Activated T-cell treated with anti-CD3 and anti-CD28 coated beads for 48 hours (primary cell): ENCODE measurements at places on chromosomes 3 and 15.

DNA sequence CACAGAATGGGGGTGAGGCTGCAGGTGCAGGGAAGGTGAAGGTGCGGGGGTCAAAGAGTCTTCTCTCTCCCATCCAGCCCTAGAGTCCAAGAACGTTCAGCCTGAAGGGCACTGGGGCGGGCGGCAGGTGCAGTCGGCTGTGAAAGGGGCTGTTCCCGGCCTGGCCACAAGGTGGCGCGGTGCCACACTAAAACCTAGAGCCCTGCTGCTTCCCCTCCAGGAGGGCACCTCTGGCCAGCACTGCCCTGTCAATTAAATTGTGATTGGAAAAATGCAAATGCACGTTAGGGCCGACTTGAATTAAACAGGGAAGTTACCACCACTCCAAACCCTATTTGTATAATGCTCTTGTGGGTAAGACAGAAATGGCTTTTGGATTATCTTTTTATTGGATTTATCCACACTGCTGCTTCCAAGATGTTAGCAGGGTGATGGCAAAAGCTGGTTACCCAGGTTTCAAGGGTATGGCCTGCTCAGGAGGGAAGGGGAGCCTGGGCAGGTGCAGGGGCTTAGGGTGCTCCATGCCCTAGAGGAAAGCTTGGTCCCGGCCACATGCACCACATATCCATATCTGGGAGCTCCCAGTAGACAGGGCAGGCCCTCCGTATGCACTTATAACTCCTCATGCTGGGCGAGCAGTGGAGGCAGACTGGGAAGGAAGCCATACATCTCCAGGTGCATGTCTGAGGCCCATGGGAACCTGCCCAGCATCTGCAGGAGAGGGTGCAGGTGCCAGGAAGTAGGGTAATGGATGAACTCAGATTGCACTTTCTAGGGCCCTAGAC lies 119.8 kb downstream of the ADCY5 start:
- peak; percentile 68 for DNase-seq

DNA sequence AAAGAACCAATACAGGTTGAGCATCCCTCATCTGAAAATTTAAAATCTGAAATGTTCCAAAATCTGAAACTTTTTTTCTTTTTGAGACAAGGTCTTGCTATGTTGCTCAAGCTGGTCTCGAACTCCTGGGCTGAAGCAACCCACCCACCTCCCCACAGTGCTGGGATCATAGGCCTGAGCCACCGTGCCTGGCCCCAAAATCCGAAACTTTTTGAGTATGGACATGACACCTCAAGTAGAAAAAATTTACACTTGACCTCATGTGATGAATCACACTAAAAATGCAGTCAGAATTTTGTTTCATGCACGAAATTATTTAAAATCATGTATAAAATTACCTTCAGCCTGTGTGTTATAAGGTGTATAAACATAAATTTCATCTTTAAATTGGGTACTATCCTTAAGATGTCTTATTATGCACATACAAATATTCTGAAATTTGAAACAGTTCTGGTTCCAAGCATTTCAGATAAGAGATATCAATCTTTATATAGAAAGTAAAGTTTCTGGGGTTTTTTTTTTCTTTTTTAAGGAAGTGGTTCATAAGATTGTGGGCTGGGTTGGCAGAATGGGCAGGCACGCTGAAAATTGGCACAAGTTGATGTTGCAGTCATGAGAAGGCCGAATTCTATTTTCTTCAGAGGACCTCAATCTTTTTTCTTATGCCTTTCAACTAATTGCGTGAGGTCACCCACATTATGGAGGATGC lies 72.5 kb downstream of the SPRED1 start:
- DNase-seq = no peak

- DNase-seq = peak; percentile 7
These were observed 23.5 kb upstream of the CLN6 start for GRCh38 chr15:68252925-68253534.

DNA sequence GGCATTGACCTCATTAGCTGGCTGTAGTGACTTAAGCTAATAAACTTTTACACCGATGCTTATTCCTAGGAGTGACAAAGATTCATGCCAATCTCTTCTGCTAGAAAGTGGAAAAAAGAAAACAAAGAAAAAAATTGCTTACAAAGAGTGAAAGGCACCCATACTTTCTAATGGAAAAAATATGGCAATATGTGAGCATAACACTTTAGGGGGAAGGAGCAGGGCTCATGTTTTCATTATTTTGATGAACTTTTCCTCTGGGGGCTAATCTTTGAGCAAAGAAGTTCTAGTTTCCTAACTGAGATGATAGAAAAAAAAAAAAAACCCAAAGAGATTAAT lies 94.8 kb upstream of the THRB start:
- no peak for DNase-seq

DNA sequence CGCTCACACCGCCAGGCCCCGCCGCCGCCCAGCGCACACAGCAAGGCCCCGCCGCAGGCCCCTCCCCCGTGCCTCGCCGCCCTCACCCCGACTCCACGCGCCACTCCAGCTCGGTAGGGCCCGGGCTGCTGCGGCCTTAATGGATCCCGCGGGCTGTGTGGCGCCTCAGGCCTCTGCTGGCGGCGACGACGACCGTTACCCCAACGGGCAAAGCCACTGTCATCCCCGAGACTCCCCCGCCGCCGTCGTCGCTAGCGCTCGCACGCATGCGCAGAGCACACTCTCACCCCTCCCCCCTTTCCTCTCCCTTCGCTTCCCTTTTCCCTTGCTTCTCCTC lies at the start of gene MSL2:
TSS of gene MSL2 (minus strand) at position 272 of the 337 bp plus-strand sequence. CDS start 1,222 bp downstream, outside the sequence.
- no peak for DNase-seq

GRCh38 chr15:69807721-69808120 lies 290.0 kb downstream of the TLE3 start:
- DNase-seq = no peak

DNA sequence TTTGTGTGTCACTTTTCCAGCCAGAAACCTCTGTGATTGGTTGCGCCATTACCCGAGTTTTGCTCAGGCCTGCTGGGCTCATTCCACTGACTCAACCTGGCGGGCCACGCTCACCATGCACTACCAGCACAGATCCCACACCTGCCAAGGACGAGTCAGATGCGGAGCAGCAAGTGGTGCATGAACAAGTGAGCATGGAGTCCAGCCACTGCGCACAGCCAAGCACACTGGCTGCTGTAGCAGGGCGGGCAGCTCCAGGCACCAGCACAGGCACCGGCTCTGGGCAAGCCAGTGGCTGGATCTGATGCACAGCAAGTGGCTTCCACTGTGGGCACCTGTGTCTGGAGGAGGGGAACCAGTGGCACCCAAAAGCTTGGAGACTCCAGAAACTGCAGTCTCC lies 110.4 kb downstream of the CBLB start:
- no peak for DNase-seq

- DNase-seq = no peak
These were observed 635 bp downstream of the CD276 start for GRCh38 chr15:73684581-73685455.

GRCh38 chr3:183262875-183263378 lies 9.9 kb downstream of the B3GNT5 start:
- no peak for DNase-seq

DNA sequence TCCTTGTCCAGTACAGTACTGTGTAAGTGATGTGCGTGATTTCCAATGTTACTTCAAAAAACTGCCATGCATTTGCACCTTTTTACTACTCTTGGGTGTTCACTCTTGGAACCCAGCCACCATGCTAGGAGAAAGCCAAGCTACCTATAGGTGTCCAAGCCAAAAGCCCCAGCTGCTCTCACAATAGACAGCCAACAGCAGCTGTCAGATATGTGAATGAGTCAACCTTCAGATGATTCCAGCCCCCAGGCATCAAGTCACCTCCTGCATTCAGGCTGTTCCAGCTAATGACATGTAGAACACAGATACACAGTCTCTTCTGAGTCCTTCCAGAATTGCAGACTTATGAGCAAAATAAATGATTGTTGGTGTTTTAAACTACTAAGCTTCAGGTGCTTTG lies 417.7 kb upstream of the TGFBR2 start:
- no peak for DNase-seq

DNA sequence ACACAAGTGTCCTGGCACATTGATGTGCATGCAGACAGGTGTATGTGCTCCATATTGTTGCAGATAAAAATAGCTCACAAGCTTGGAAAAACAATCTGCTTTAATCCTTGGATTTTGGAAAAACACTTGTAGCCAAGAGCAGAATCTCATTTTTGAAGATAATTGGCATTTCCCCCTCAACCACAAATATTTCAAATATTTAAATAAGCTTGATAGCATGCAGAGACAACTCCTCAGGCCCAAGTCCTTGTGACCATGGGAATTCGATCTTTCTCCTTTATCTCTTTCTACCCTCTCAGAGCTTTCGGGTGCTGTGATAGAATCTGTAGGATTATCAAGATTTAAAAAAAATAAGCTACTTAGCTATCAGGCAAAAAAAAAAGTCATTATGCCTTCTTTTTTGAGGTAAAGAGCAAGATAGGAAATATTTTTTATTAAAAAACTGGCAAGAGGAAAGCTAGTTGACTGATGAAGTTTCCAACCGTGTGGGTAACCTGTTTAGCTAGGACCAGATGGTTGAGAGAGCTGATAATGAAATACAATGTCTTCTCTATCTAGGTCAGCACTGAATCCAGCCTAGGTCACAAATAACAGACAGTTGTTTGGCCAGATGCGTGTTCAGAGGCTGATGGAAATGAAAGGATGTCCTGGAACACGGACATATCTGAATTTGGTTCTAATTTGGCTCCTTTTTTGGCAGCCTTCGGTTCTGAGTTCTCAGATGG lies 54.9 kb upstream of the SNRK start:
- DNase-seq = no peak

GRCh38 chr3:8501371-8502131 lies at the start of gene LMCD1:
TSS of gene LMCD1 (plus strand) at chr3:8501823. CDS start at chr3:8501939, 116 bp downstream.
- DNase-seq = peak; percentile 79

GRCh38 chr15:39850436-39850835 lies 67.8 kb upstream of the FSIP1 start:
- no peak for DNase-seq

- DNase-seq = no peak
These were observed 419 bp downstream of the FAM227B start for GRCh38 chr15:49620199-49620598.

DNA sequence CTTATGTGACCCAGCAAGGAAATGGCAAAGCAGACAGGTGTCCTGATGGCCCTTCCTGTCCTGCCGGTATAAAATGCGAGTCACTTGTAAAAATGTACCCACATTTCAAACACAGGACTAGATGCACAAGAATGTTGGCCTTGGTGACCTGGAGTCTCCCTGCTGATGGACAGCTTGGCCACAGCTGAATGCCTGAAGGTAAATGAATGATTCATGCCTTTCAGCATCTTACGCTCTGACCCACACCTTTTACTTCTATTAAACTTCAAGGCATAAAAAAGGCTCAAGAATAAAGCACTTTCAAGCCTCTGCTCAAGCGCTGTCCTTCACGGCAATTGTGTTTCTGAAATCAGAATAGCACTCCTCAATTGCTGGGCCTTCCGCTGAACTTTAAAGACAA lies 228.0 kb upstream of the SLCO3A1 start:
- no peak for DNase-seq

- no peak for DNase-seq
These were observed 438.4 kb upstream of the THBS1 start for GRCh38 chr15:39142500-39142899.

DNA sequence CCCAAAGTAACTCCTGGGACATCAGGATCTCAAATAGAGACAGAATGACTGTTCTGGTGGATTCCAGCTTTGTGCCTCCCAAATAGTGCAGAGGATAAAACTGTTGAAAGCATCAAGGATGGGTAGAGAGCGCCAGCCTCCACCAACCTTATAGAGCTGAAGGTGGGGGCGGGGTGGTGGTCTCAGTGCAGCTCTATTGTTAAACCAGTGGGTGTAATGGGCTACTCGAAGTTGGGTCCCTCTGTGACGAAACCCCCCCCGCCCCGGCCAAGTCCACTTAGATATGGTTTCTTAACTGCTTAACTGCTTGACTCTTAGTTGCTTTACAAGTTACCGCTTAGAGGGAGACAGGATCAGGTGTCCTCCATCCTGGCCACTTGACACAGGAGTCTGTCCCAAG lies 22.7 kb downstream of the DHX30 start:
- no peak for DNase-seq

DNA sequence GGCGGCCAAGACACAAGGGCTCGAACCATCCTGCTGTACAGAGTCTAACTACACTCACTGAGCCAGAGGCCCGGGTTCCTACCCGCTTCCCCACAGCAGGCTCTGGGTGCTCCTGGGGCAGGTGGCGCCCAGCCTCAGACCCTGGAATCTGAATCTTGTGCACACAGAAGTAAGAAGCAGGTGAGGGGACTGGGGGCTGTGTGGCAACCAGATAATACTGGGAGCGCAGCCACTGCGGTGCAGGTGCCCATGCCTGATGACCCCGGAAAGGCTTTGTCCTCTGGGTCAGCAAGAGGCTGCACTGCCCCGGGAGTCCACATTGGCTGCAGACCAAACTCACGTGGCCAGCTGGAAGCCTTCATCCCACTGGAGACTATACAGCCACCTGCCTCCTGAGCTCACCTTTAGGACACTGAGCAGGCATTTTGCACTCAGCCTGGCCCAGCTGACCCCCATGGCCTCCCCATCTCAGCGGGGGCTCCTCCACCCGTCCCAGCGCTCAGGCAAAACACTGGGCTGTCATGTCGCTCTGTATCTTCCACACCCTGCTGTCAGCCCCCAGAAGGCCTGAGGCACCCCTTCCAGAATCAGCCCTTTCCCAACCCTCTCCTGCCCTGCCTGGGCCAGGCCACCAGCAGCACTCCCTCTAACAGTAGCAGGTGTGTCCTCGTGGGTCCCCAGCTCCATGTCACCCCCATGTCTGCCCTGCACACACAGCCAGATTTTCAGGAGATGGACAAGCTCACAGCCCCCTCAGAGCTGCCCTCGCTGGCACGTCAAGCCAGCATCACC lies 101.0 kb upstream of the IQSEC1 start:
- no peak for DNase-seq

DNA sequence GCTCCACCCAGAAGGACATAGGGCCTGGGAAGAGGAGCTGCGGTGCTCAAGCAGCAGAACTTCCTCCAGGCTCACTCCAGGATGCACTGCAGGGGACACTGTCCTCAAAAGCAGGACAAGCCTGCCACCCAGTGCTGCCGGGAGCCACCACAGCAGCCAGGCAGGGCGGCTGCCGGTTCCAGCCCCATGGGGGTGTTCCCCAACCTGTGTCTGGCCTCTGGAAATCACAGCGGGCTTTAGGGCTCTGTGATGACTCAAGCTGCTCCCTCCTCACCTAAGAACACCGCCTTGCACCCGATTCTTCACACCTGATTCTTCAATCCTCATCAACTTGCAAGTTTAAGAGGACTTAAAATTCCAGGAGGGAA lies 71.9 kb upstream of the SLC6A11 start:
- peak; percentile 10 for DNase-seq

DNA sequence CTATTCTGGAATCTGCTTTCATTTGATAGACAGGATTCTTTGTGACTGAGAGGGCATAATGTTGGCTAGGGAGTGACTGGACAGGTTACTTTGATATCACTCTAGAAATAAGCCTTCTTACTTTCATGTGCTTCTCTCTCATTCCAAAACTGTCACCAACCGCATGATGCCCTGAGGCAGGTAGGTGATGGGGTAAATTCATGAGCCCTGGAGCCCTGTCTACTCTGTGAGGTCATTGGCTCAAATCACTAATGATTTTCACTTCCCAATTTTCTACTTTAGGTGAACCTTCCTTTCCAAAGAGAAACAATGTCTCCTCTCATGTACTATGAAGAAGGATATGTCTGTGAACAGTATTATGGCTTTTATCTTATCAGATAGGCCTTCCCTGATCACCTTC lies 596.7 kb downstream of the TUSC7 start:
- DNase-seq = no peak

GRCh38 chr15:55383687-55384086 lies 24.5 kb downstream of the CCPG1 start:
- DNase-seq = no peak

- DNase-seq = no peak
These were observed 92.1 kb downstream of the XRN1 start for GRCh38 chr3:142355692-142356091.
